ENCODE measurements at places on chromosomes 1 and 21.

DNA sequence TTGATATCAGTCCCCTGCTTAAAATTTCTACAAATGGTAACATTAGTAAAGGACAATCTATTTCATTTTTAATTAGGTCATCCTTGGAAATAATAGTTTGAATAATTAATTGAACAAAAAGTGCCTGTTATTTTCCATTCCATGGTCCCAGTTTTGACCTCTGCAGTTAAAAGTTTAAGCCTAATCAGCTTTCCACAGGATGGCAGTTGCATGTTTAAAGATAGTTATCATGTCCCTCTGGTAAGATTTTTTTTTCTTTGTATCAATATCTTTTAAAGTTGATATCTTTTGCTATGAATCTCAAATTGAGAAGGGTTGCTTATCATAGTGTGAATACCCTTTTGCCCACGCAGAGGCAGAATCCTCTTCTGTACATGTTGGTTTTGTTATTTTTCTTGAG is 90.4 kb downstream of the HS2ST1 start:
- no peak for DNase-seq

DNA sequence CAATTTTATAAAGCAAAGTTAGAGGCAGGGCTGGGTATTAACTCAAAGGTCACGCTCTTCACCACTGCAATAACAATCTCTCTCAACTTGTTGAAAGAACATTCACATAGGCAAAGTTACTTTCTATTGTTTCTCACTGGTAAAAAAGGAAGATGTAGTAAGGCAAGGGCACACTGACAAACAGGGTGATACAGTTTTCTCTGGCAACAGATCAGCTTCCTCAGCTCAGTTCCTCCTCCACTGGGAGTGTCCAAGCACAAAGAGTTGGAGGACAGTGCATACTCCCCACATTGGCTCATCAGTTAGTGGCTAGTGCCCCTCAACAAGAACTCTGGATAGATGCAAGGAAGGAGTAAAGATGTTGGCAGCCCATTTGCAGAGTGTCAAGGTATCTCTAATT is 3.7 kb downstream of the PLPPR4 start:
- DNase-seq: no peak

DNA sequence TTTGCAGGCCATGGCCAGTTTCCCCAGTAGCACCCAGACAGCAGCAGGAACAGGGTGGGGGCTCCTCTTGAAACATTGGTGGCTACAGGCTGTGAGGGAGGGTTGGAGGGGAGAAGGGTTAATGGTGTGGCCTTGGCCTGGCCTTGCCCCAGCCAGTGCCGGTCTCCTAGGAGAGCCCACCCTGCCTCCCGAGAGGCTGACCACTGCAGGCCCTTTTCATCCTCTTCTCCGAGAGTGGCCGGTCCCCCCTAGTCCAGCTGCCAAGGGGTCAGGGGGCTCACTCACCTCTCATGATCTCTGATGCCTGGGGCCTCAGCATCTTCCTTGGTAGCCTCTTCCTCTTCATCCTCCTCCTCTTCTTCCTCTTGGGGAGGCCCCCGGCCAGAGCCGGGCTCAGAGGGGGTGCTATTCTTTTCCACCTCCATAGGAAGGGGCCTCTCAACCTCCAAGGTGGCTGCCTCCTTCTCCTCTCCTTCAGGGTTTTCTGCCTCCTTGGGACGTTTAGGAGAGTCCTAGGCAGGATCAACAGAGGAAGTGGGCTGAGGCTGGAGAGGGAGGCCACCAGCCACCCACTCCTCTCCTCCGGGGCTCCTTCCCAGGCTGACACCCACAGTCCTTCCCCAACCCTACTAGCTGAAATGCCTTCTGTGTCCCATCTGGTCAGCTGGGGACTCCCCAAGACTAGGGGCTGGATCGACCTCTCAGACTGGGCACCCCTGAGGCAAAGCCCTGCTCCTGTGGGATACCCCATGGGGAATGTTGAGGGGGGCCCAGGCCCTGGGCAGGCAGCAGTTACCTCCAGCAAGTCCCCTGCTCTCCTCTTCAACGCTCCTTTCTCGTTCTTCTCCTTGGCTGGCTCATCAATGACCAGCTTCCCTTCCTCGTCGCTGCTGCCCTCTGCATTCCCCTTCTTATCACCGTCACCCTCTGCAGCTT is 2.7 kb upstream of the MRPL24 start:
- no peak for DNase-seq

GRCh38 chr1:119953266-119953998 is 57.1 kb upstream of the ADAM30 start:
- DNase-seq: no peak

- no peak for DNase-seq
These were observed 20.5 kb upstream of the KCNE2 start for GRCh38 chr21:34343347-34343746.

DNA sequence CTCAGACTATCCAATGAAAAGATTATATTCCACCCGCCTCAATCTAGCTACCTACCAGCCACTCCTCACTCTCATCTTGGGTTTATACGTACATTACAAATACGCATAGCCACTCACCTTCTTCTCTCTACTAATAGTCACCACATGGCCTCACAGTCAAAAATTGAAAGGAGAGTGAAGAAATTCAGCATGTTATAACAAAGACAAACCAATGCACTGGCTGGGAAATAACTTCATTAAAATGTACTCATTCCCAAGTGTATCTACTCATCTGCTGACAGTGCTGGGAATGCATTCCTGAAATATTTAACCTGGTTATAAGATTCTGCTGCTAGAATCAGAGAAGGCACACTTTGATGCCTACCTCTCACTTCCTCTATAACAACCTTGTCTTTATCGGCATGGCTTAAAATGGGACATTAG is 6.5 kb downstream of the ZNF644 start:
- DNase-seq: no peak

DNA sequence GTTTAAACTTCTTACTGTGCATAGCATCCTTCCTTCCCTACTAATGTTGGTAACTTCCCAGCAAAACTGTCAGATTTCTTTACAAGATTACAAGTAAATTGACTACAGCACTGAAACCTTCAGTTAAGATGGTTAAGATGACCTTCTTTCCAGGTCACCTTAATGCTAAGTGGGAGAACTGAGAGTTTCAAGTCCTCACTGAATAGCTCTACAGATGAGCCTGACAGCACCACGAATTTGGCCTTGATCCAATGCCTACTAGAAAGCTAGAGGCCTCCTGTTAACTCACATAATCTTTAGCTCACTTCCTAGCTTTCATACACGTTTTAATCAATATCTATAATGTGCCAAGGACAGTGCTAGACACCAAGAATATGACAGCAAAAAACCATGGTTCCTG is 276.0 kb upstream of the PLD5 start:
- no peak for DNase-seq

- no peak for DNase-seq
These were observed 2.0 kb downstream of the SLAMF7 start for GRCh38 chr1:160741092-160741501.

GRCh38 chr1:93304716-93305138 is 41.0 kb upstream of the DR1 start:
- no peak for DNase-seq

- no peak for DNase-seq
These were observed 69.9 kb upstream of the USP25 start for GRCh38 chr21:15659753-15660422.

GRCh38 chr1:177355575-177355974 is 184.8 kb downstream of the BRINP2 start:
- no peak for DNase-seq

- DNase-seq: no peak
These were observed 143.6 kb downstream of the EDEM3 start for GRCh38 chr1:184610876-184611595.

GRCh38 chr1:183417772-183418491 is at the start of gene NMNAT2:
Gene NMNAT2 (minus strand): TSS chr1:183418380. CDS start chr1:183418267, 113 bp downstream.
- DNase-seq: no peak

- no peak for DNase-seq
These were observed 57.4 kb downstream of the ARHGEF16 start for GRCh38 chr1:3511856-3512255.

DNA sequence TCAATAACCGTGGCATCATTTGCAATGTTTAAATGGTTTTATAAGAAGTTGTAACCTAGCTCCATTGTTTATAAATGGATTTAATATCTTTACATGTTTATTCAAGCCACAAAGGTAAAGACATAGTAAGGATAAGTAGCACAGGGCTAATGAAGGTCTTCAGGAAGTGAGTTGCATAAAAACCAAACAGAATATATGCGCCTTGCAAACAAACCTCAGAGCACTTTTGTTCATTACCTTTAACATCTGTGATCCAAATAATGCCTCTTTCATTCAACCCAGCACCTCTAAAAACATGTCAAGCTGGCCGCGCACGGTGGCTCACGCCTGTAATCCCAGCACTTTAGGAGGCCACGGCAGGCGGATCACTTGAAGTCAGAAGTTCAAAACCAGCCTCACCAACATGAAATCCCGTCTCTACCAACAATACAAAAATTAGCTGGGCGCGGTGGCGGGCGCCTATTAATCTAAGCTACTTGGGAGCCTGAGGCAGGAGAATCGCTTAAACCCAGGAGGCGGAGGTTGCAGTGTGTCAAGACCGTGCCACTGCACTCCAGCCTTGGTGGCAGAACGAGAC is 25.3 kb downstream of the BRINP3 start:
- no peak for DNase-seq

DNA sequence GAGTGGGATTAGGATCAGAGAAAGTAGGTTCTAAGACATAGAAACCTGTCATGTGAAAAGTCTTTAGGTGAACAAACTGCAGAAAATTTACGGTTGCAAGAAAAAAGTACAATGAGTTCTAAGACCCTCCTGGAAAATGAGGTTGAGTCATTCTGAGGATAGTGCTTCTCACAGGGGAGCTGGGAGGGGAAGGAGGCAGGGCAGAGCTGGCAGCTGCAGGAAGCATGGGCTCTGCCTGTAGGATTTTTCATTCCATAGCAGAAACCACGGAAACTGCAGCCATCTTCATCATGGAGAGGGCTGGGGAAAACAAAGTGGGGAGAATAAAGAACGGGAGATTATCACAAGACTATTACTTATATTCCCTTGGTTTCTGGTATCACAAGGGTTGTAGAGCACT is 25.8 kb upstream of the THEM4 start:
- DNase-seq: no peak

DNA sequence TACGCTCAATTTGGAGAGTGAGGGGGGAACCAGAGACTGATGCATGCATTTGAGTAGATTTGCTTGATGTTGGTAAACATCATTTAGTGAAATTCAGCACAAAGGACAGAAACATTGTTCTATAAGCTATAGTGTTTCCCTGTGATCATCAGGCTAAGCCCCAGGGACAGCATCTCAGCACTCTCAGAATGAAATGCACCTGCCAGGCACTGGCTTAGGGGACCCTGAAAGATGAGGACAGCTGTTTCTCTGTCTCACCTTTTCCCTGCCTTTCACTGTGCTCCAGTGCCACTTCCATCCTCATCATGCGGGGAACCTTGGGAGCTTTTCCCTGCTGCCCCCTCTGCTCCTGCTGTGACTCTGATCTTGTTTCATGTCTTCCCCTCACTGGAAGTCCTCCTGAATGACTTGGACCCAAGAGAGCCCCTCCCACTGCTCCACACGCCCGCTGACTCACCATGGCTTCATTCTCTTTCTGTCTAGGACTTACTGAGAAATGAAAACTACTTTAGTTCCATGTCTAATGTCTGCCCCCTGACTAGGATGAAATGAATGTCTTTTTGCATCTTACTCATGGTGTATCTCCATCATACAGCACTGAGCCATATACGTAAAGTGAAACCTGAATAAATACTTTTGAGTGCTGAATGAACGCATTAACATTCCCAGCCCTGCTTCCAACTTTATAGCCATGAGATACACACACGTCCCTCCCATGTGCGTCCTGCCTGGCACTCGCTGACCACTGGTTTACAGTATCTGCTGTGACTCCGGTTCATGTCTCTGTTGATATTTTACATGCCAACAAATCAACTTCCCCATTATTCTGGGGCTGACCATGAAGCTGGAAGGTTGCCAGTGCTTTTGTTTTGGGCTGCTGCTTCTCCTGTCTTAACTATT is 182.0 kb downstream of the PCP4 start:
- no peak for DNase-seq

DNA sequence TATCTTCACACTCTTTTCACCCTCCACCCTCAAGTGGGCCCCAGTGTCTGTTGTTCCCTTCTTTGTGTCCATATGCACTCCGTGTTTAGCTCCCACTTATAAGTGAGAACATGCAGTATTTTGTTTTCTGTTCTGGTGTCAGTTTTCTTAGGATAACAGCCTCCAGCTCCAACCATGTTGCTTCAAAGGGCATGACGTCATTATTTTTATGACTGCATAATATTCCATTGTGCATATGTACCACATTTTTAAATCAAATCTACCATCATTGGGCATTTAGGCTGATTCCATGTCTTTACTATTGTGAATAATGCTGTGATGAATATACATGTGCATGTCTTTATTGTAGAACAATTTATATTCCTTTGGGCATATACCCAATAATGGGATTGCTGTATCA is 140.3 kb downstream of the LYPLAL1 start:
- DNase-seq: no peak

- DNase-seq: no peak
These were observed 7.1 kb upstream of the PALMD start for GRCh38 chr1:99638853-99639252.

GRCh38 chr1:180609643-180610555 is 21.9 kb upstream of the XPR1 start:
- DNase-seq: no peak

- no peak for DNase-seq
These were observed 140.9 kb downstream of the ACTL8 start for GRCh38 chr1:17895986-17896385.

GRCh38 chr1:47568763-47569162 is 130.9 kb downstream of the FOXD2 start:
- DNase-seq: no peak

- no peak for DNase-seq
These were observed 5.3 kb downstream of the PSRC1 start for GRCh38 chr1:109277434-109278204.

DNA sequence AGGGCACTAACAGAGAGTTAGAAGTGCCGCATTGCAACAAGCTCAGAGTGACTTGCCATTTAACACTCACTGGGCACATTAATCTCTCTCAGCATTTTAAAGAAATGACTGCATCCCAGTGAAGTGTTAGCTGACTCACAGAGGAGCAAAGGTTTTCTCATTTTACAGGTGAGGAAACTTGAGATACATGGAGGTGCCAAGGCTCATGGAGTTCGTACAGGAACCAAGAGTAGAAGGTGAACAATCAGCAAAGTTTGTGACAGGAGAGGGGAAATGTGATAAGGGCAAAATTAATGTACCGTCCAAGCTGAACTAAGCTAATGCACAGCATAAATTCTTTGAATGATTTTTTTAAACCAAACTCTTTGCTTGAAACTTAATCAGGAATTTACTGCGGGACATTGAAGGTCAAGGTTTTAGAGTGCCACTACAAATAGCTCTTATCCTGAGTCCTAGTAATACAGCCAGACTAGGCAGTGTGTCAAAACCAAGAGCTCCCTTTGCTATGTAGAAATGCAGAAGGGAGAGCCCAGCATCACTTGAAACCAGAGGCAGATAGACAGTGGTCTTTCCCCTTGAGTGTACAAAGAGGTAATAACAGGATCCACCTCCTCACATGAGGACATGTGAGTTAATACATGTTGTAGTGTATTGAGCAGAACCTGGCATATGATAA is 22.4 kb upstream of the NTPCR start:
- DNase-seq: no peak

DNA sequence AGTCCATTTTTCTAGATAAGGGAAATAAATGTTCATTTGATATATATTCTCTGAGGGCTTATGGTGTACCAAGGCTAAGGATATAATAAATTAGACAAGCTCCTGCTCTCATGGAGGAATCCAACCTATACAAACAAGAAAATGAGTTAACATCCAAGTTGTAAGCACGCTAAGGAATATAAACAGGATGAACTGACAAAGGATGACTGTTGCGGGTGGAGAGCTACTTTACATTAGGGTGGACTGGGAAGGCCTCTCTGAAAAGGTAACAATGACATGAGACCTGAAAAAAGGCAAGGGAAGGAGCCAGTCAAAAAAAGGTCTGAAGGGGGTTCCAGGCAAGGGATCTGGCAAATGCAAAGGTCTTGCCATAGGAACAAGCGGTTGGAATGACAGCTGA is 3.1 kb downstream of the BCAR3 start:
- DNase-seq: no peak

All from cortex of kidney (tissue), 1 donor.